ENCODE measurements at places on chromosomes 1 and 21.

- no peak for DNase-seq
- peaks cover 6% of the 10 kb centered on the region for H3K4me1 ChIP-seq
- H3K27me3 ChIP-seq: no peaks in the 10 kb centered on the region
- H3K36me3 ChIP-seq: no peaks in the 10 kb centered on the region
- H3K4me3 ChIP-seq: no peak overlapping the region
- H3K27ac ChIP-seq: no peak overlapping the region
Measured at GRCh38 chr1:205817988-205818387, 5.0 kb upstream of the SLC41A1 start.

DNA sequence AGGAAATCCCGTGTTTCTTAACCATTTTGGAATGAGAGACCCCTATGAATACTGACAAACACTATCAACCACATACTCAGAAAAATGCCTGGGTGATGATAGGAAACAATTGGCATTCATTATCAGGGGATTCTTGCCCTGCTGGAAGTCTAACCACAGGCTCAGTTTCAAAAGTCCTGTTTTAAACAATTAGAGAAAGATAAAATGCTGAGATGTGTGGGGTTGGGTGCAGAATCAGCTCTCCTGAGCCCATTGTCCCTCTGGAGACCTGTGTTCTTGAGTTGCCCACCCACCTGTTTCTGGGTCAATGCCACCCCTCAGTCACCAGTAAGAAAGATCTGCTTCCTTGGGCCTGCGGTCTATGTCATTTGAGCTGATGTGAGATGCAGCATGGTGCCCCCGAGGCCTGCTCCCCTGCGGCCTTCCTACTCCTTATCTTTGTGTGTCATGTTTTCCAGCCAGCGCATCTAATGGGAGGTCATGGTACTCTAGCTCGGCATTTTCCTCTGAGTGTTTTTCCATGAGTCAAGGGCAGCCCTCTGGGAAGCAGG is 130.3 kb upstream of the PLXNA2 start:
- H3K27ac ChIP-seq: no peak overlapping the region
- no peak for DNase-seq
- H3K4me3 ChIP-seq: no peak overlapping the region
- H3K36me3 ChIP-seq: no peaks in the 10 kb centered on the region
- no peaks in the 10 kb centered on the region for H3K27me3 ChIP-seq
- no peaks in the 10 kb centered on the region for H3K4me1 ChIP-seq

DNA sequence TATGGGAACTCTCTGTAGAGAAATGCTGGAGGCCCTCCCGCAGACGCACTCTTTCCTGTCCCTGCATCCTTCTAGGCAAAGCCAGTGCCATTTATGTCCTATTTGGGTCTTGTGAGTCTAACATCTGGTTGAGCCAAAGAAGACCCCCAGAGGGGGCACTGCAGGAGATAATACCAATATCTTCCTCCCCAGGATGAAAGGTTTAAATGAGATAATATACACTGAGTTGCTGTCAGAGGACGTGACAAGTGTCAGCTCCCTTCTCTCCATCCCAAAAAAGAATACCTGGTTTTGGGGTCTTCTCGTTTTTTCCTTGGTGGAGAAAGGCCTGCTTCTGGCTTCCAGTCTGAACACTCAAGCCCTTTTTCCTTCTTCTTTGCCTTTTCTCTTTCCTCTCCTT is 7.6 kb downstream of the TCEA3 start:
- no peaks in the 10 kb centered on the region for H3K4me1 ChIP-seq
- no peaks in the 10 kb centered on the region for H3K36me3 ChIP-seq
- no peak for DNase-seq
- no peaks in the 10 kb centered on the region for H3K27me3 ChIP-seq
- no peak overlapping the region for H3K4me3 ChIP-seq

GRCh38 chr1:199809311-199809710 is 218.2 kb upstream of the NR5A2 start:
- H3K4me1 ChIP-seq: no peaks in the 10 kb centered on the region
- no peak overlapping the region for H3K27ac ChIP-seq
- no peaks in the 10 kb centered on the region for H3K27me3 ChIP-seq
- H3K36me3 ChIP-seq: no peaks in the 10 kb centered on the region
- no peak overlapping the region for H3K4me3 ChIP-seq

DNA sequence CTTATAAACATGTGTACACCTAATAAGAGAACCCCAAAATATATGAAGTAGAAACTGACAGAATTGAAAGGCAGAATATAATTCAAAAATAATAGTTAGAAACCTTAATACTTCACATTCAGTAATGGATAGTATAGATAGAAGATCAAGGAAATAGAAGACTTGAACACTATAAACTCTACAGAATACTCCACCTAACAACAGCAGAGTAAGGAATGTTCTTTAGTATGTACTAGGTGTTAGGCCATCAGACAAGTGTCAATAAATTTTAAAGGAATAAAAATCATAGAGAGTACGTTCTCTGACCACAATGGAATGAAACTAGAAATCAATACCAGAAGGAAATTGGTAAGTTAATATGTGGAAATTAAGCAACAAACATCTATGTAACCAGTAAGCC is 16.6 kb downstream of the ZNF644 start:
- no peaks in the 10 kb centered on the region for H3K27me3 ChIP-seq
- no peak overlapping the region for H3K4me3 ChIP-seq
- H3K27ac ChIP-seq: no peak overlapping the region
- H3K36me3 ChIP-seq: no peaks in the 10 kb centered on the region
- DNase-seq: no peak

GRCh38 chr1:72178266-72178665 is 104.1 kb downstream of the NEGR1 start:
- no peak overlapping the region for H3K4me3 ChIP-seq
- H3K27ac ChIP-seq: no peak overlapping the region
- no peak for DNase-seq
- no peaks in the 10 kb centered on the region for H3K36me3 ChIP-seq
- no peaks in the 10 kb centered on the region for H3K4me1 ChIP-seq

- H3K36me3 ChIP-seq: no peaks in the 10 kb centered on the region
- H3K27ac ChIP-seq: no peak overlapping the region
- no peak overlapping the region for H3K4me3 ChIP-seq
Measured at GRCh38 chr1:178362747-178363146, 134.0 kb downstream of the CLEC20A start.

GRCh38 chr1:94095744-94096469 is 25.0 kb downstream of the ABCA4 start:
- H3K4me1 ChIP-seq: no peaks in the 10 kb centered on the region
- no peak overlapping the region for H3K27ac ChIP-seq
- no peaks in the 10 kb centered on the region for H3K36me3 ChIP-seq
- no peak for DNase-seq
- no peaks in the 10 kb centered on the region for H3K27me3 ChIP-seq

DNA sequence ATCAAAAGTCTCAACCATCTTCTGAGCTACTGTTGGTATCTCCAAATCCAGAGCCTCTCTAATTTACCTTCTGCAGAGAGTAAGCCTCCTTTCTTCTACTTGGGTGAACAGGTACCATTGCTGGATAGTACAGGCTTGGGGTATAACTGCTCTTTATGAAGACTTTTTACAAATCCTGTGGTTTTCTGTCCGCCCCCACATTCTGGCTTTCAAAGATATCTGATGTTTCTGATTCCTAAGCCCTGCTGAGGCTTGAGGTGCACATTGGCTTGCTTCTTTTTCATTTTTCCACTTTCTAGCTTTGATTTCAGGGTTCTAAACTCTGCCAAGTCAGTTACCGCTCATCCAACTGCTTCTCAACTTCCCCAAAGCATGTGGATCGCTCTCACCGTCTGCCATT is 37.1 kb downstream of the TENT5C start:
- H3K36me3 ChIP-seq: no peaks in the 10 kb centered on the region
- H3K27me3 ChIP-seq: no peaks in the 10 kb centered on the region
- H3K4me3 ChIP-seq: no peak overlapping the region
- H3K4me1 ChIP-seq: peaks cover 40% of the 10 kb centered on the region
- no peak for DNase-seq

DNA sequence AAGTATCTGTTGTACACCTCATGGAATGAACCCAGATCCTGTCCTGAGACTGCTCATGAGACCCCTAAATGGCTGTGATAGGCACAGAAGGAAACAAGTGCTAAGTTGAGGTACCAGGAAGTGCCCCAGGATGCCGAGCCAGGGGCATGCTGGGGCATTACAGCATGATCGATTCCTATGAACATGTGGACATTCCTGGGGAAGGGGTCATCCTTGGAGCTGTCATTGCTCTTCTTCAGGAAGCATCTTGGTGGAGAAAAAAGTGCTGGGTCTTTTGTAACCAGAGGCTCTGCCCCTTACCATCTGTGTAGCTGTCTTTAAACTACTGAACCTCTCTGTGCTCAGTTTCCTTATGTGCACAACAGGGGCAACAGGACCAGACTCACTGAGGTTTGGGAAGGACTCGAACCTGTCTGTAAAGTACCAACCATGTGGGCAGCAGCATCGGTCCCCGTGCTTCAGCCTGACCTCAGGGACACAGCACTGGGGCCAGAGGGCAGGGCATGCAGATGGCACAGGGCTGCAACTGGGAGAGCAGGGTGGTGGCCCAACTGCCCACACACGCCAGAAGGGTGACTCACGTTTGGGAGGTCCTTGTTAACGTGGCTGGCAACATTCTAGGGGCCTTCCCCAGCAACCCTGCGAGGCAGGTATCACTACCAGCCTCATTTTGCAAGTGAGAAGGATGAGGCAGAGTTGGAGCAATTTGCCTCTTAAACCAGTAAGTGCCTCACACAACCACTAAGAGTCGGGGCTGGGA is 142.3 kb upstream of the EDN2 start:
- H3K27ac ChIP-seq: no peak overlapping the region
- no peak overlapping the region for H3K4me3 ChIP-seq
- peaks cover 25% of the 10 kb centered on the region for H3K4me1 ChIP-seq

DNA sequence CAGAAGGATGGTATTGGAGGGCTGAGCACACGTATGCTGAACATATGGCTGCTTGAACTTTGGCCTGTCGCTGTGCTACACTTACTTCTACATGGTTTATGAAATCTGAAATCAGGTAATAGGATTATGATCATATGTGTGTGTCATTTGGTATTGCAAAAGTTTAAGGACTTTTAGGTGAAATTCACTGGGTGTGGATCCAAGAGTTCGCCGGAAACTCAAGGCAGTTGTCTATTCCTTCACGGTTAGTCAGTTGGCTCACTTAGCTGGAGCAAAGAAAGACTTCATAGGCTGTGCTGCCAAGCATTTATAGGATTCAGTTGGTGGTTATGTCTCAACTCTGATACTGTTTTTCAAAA is 927 bp downstream of the UAP1 start:
- no peak for DNase-seq
- H3K4me1 ChIP-seq: peaks cover 15% of the 10 kb centered on the region
- peak overlapping the region; percentile 91 for H3K27ac ChIP-seq
- peaks cover 3% of the 10 kb centered on the region for H3K27me3 ChIP-seq
- no peak overlapping the region for H3K4me3 ChIP-seq
- no peaks in the 10 kb centered on the region for H3K36me3 ChIP-seq

DNA sequence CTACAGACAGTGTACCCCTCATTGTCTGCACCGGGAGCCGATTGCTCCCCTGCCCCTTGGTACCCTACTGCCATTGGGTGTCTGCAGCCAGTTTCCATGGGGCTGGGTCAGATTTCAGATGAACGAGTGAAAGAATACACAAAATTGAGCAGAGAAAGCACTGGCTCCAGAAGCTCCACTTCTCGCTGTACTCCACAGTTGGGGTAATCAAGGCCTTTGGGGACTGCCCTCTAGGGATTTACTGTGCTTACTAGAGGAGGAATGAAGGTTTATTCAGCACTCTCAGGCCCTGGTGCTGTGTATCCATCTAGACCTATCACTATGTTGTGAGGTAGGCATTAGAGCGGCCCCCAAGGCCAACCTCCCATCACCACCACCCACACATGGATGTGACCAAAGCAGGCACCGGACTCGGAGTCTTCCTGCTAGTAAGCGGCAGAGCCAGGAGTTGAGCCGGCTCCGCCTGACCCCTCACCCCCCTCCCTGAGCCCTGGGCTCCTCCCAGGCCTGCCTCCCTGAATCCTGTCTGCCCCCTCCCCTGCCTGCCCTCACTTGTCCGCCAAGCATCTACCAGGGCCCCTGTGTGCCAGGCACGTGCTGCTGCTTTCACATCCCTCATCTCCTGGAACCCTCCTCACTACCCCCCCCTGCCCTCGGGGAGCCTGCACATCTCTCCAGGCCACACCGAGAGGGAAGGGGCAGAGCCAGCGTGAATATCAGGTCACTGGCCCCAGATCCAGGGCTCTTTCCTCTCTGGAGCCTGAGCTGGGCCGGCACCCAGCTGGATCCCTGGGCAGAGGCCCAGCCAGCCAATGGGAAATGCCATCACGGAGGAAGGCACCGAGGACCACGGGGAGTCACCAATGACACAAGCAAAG is 23.3 kb downstream of the KCNN3 start:
- H3K27me3 ChIP-seq: no peaks in the 10 kb centered on the region
- H3K36me3 ChIP-seq: no peaks in the 10 kb centered on the region
- peaks cover 9% of the 10 kb centered on the region for H3K4me1 ChIP-seq
- DNase-seq: no peak
- H3K27ac ChIP-seq: no peak overlapping the region
